T-helper 22 cell (primary cell): ENCODE measurements at places on chromosomes 6 and 20.

DNA sequence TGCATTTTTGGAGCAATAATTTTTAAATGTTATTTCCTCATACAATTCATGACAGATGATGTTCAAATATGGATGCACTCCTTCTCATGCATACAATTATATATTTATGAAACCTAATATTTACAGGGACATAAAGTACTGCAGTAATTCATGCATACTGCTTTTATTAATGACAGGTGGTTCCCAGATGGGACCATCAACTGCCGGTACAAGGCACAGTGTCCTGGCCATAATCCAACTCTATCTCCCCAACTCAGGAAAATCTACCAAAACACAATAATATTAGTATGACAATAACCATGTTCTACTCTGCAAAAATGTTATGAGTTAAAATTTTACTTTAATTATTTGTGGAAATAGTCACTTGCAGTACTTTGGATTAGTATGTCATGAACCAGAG lies 77.8 kb downstream of the VIP start:
- DNase-seq, result no peak

DNA sequence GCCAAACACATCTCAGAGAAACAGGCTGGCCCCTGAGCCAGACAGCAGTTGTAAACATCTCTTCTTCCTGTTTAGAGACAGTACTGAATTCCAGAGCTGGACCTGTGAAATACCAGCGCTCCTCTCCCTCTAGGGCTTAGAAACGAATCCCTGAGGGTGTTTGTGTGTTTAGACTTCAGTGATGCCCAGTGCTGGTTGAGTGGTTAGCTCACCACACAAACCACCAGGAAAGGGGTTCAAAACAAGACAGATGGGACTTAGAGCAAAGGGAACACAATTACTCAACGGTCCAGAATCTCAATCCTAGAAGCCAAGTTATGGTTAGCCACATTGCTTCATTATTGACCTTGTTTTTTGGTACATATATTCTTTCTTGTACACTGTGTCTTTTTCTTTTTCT lies 108.7 kb upstream of the TMEM170B start:
- no peak for DNase-seq

GRCh38 chr20:24102749-24103333 lies 114.3 kb upstream of the GGTLC1 start:
- no peak for DNase-seq

DNA sequence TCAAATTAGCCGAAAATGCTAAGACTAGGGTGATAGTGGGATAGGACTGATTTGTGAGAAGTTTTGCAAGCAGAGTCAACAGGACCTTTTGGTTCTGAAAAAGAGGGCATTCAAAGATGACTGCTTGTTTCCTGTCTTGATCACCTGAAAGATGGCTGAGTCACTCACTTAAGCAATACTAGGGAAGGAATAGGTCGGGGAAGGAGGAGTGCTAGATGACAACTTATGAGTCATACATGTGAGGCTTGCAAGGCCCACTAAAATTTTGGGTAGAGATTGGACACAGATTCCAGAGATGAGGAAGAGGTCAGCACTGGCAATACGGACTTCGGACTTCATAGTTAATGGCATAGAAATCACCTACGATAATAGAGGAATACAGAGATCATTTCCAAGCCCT lies 89.2 kb downstream of the FAM83B start:
- DNase-seq, result no peak

- no peak for DNase-seq
Observed at GRCh38 chr6:101422251-101422650, 28.7 kb downstream of the GRIK2 start.

DNA sequence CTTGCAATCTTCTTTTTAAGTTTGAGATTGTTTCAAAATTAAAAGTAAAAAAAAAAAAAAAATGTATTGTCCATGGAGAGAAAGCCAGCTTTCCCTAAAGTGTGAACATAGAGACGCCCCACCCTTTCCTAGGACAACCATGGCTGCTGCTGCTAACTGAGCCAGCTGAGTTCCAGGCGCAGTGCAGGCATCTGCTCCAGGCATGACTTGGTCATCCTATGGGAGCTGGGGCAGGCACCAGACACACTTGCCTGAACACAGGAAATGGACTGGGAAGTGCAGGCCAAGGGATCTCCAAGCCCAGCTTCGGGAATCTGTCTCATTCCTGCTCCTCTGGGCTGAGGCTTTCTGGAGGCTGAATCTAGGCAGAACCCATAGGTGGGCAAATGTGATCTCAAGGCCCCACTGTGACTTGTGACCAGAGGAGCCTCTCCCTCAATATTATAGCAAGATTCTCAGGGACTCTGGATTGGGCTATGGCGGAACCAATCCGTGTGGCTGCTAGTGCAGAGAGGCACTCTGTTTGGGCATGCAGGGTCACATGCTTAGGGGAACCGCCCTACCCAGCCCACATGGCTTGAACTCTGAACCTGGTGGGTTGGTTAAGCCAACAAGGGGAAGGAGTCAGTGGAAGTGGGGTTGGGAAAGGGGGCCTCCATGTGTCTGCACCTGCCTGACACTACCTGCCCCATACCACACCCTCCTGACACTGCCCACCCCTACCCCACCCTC lies 138.2 kb upstream of the CST7 start:
- no peak for DNase-seq

DNA sequence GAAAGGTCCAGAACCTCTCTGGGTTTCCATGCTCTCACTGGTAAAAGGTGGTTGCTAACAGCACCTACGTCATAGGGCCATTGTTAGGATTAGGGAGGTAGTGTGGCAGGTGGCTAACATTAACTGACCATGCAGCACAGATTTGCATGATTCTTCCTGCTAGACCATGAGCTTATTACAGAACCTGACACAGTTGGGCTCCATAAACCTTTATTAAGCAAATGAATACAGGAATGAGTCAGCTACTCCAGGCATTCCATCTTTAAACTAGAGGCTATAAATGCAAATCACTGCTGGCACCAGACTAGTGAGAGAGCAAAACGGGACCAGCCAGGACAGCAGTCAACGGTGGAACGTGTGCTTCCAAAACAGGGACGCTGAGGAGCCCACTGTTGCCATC lies 440.1 kb downstream of the PTPRT start:
- no peak for DNase-seq

- no peak for DNase-seq
Observed at GRCh38 chr6:24332317-24332716, 25.5 kb downstream of the DCDC2 start.

DNA sequence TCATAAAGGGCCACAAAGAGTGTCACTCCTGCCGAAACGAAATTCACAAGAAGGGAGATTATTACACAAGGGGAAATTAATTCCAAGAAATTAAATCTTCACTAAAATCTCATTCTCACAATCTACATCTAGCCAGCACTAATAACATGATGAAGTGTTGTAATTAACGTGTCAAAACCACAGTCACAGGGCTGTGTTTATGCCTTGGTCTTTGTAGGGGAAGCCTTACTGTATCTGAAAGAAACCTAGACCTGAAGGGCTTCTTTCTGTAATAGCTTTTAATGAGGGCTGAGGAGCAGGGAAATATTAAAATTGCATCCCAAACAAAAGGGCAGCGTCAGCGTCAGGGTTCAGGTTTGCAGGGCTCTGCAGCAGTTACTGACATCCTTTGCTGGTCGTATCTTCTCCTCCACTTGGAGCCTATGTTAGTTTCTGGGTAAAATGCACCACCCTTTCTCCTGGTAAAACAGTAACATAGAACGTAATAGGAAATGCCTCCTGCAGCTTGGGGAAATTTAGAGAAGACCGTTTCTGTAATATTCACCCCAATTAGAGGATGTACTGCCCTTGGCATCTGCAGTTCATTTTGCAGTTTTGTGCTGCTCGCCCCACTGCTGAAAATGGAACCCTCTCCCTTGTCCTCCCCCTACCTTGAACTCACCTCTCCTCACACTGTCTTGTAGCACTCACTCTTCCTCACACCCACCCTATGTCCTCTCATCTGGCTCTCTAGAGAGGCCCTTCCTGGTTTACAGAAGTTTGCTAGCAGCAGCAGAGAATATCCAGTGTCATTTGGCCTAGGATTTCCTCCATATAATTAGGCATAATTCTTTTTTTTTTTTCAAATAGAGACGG lies 109.0 kb upstream of the TRAF3IP2 start:
- DNase-seq, result no peak

- no peak for DNase-seq
Observed at GRCh38 chr20:54093423-54094267, 23.3 kb upstream of the BCAS1 start.

GRCh38 chr6:90098001-90098531 lies 198.6 kb downstream of the BACH2 start:
- DNase-seq, result no peak

- DNase-seq, result no peak
Observed at GRCh38 chr6:31120151-31120915, at the start of gene CDSN. TSS of gene CDSN (minus strand) at chr6:31120446. CDS start at chr6:31120419, 27 bp downstream.

DNA sequence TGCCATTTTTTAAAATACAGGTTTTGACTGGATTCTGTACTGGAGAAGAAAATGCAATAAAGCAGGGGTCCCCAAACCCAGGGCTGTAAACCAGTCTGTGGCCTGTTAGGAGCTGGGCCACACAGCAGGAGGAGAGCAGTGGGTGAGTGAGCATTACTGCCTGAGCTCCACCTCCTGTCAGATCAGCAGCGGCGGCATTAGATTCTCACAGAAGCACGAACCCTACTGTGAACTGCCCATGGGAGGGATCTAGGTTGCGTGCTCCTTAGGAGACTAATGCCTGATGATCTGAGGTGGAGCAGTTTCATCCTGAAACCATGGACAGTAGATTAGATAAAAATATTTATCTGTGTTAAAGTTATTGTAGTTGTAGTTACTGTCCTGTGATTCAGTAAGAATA lies 21.1 kb upstream of the FBXO9 start:
- DNase-seq, result no peak

DNA sequence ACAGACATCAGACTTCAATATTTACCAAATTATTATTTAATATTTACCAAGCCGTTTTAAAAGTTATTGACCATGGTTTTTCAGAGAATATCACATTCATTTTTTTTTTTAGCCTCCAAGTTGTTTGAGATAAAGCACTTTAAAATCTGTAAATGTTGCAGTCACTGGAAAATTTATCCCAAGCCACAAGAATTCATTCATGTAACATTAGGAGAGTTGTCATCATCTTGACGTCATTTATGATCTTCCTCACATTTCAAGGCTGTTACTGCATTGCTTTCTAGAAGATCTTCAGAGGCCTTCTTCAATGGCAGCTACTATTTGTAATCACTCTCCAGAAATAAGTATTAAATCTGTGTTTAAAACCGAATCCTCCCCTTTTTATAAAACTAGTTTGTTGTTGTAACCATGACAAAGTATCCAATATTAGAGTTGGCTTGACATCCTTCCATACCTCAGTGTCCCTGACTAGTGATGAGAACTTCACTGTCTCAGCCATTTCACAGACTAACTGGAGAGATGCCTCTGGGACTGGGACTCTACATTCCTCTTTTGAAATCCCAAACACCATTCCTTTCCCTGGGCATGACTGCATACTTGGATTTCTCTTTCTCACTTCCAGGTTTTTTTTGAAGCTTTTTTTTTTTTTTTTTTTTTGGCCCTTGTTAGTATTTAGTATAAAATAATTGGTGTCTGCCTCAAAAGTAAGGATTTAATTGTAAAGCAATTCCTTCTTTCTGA lies 100.1 kb downstream of the ZFAND3 start:
- DNase-seq, result no peak

GRCh38 chr6:56073315-56073714 lies 174.1 kb downstream of the COL21A1 start:
- DNase-seq, result no peak

GRCh38 chr6:149903938-149904611 lies 6.2 kb upstream of the RAET1E start:
- no peak for DNase-seq

DNA sequence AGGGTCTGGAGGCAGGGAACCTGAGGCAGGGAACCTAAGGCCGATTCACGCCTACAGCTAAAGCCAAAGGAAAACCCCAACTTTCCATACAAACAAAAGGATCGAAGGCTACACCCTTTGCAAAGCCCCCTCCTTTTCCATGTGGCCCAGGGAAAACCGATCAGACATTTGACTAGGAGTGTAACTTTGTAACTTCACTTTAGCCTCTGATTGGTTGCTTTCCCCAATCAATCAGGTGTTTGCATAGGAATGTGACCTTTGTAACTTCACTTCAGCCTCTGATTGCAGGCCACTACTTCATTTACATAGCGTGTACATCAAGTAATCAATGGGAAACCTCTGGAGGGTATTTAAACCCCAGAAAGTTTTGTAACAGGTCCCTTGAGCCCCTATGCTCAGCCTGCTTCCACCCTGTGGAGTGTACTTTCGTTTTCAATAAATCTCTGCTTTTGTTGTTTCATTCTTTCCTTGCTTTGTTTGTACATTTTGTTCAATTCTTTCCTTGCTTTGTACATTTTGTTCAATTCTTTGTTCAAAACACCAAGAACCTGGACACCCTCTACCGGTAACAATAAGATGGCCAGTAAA lies 43.3 kb downstream of the CHD6 start:
- no peak for DNase-seq

DNA sequence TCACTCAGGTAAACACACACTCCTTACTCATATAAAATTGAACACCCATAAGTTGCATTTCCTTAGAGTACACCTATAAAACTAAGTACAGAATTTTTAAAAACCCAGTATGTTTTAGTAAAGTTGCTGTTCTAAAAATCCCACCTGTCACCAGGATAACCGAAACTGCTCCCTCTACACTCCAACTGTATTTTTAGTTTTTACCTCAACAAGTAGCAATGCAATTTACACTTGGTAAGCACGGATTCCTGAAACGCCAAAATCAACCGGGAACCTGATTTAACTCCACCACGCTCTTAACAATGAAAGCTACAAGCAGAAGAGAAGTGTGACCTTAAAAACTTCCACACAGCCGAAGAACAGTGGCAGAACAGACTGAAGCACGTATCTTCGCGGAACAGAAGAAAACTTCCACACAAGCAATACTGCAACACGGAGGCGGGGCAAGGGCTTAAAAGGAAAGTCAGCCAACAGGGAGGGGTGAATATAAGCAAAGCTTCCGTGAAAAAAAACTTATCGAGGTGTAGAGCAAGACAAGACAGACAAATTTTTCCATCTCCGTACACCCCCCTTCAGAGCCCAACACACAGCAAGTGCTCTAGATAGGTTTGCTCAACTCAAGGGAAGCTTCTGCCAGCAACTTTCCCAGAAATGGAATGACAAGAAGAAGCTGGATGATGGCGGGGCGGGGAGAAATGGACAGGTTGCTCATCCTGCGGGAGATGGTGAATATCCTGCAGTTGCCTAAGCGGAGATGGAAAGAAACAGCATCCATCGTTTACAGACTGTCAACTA lies 1.4 kb downstream of the STAU1 start:
- DNase-seq, result peak; percentile 40

GRCh38 chr6:107179004-107179403 lies 63.7 kb upstream of the BEND3 start:
- DNase-seq, result no peak

- no peak for DNase-seq
Observed at GRCh38 chr20:22577515-22578220, 6.7 kb downstream of the FOXA2 start.

- peak; percentile 30 for DNase-seq
Observed at GRCh38 chr6:16700202-16700915, 60.9 kb downstream of the ATXN1 start.

- no peak for DNase-seq
Observed at GRCh38 chr6:45483501-45483900, 105.8 kb upstream of the SUPT3H start.
